Esophagus squamous epithelium (tissue), 5 donors: ENCODE measurements at places on chromosomes 16 and 17.

DNA sequence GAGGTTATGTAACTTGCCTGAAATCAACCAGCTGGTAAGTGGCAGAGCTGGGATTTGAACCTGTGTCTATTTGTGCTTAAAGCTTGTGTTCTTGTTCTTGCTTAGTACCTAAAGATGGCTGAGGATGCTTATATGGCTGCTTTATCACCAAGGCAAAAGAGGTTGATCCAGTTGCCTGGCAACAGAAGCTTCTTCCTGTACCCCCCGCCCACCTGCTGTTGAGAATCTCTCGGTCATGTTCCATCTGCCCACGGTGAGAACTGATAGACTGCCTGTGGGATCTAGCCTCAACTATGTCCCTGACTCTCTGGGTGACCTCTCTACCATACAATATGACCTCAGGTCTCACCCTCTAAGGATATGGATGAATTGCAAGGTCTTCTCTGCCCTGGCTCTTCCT is 60.7 kb downstream of the ABCC6 start:
- DNase-seq, result no peak

GRCh38 chr16:11880007-11880406 is 28.7 kb upstream of the RSL1D1 start:
- DNase-seq, result no peak

DNA sequence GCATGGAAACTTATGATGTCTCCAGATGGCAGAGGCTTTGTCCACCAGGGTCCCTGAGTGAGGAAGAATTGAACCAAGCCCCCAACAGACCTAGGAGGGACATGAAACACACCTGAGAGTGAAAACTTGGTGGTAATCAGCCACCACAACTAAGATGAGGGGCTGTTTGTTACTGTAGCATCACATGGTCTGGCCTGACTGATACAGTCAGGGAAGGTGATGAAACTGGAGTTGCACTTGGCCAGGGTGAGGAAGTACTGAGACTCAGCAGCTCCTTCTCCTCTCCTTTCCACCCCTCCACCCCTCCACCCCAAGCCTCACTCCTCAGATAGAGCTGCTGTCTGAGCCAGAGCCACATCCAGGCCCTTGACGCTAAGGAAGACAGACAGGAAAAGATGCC is 37.2 kb downstream of the C16orf82 start:
- no peak for DNase-seq

DNA sequence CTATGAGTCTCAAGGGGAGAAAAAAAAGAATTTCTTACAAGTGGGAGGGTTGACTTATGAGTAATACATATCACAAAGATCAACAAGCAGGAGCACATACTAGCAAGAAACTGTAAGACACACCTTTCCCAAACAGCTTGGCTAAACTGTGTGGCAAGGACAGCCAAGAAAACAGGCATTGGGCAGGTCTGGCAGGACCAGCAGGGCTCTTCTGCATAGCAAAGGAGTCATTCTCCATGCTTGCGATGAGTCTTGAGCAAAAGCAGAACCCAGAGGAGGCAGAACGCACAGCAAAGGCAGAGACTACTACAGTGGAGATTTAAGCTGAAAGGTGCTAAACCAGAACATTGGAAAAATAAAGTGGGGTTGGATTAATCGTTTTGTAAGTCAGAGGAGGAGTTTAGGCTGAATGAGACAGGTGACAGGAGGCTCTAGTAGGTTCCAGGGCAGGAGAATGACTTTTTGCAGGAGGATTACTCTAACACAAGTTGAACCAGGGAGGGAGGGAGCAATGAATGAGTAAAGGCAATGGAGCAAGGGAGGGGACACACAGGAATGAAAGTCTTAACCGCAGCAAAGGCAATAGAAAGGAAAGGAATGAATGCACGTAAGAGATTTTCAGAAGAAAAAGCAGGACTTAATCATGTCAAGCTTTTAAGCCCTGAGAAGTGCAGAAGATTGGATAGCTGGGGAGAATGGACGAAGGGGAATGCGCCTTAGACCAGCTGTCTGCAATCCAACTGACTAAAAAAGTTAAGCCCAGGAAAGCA is 2.7 kb downstream of the N4BP1 start:
- DNase-seq, result no peak

DNA sequence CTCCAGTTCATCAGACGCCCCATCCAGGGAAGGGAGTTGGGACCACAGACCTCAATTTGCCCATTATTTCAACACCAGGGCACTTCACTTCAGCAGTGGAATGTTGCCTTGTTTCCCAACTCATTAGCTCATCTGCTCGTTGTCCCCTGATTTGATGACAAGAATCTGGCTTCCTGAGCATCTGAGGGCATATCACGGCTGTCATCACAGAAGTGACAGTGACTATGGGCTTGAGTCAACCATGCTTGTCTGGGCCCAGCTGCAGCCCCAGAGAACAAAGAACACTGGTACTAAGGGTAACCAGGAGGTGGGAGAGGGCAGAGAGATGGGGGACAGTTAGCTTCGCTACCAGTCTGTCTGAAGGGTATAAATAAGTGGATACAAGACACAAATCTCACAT is 266.0 kb upstream of the SDK2 start:
- DNase-seq, result no peak

- DNase-seq, result no peak
Measured at GRCh38 chr16:88303890-88304819, 78.6 kb upstream of the ZNF469 start.

- no peak for DNase-seq
Measured at GRCh38 chr17:1202291-1202690, 22.5 kb upstream of the ABR start.

GRCh38 chr16:59840169-59840568 is 1106.1 kb upstream of the GOT2 start:
- DNase-seq, result no peak

GRCh38 chr16:15484662-15485061 is 50.3 kb downstream of the BMERB1 start:
- no peak for DNase-seq

DNA sequence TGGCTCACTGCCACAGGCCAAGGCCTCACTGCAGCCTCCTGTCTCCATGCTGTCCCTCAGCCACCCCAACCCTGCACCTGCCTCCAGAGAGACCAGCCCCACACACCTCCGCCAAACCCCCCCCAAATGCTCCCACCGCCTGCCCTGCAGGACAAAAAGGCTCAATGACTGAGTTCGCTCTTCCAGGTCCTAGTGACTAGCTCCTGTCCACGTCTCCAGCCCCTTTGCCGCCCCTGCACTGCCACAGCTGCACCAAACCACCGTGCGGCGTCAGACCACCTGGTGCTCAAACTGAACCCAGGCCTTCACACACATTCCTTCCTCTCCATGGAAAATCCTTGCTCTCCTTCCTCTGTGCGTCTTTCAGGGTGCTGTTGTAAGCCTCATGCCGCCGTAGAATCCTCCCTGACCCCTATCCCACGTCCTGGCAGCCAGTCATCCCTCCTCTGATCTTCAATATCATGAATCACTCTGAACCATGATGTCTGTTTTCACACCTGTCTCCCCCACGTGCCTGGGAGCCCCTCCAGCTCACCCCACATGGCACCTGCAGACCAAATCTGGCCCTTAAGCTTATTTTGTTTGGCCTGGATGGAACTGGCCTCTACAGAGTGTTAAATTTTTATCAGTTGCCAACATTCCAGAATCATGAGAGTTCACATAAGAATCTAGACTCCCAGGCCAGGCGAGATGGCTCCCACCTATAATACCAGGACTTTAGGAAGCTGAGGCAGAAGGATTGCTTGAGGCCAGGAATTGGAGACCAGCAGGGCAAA is 4.3 kb upstream of the GSG1L start:
- DNase-seq, result no peak

DNA sequence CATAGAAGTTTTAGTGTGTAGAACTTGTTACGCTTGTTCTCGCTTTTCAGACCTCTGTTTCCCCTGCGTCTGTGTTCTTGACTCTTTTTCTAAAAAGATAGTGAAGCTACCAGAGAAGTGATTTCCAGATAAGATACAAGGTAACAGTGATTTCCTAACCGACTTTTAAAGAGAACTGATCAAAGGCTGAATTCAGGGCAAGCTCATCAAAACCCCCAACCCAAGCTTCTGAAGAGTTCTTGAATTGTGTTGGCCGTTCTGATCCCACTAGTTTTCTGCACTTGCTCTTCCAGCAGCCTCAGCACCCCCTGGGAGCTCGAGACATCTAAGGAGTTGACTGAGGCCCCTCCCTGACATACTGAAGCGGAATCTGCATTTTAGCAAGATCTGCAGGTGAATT is 12.7 kb upstream of the NSMCE1 start:
- no peak for DNase-seq

DNA sequence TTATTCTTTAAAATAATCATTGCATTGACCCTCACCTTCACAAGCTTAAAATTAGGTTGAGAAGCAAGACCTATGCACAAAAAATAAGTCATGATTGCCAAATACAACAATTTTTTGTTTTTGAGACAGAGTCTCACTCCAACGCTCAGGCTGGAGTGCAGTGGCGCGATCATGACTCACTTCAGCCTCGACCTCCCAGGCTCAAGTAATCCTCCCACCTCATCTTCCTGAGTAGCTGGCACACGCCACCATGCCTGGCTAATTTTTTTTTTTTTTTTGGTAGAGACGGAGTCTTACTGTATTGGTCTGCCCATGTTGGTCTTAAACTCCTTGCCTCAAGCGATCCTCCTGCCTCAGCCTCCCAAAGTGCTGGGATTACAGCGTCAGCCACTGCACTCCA is 24.2 kb downstream of the ZNF652 start:
- DNase-seq, result no peak

GRCh38 chr17:79337053-79337452 is 262.4 kb downstream of the ENGASE start:
- DNase-seq, result no peak

GRCh38 chr17:49217651-49218413 is 7.3 kb downstream of the ABI3 start:
- DNase-seq, result no peak
